Stimulated activated naive B cell treated with anti-CD40 and anti-IgM and Interleukin-4, amounts not matched to agents 10 μg/mL and 1 μg/mL and 100 μg/mL, for 72 hours (primary cell): ENCODE measurements at places on chromosomes 2 and 18.

DNA sequence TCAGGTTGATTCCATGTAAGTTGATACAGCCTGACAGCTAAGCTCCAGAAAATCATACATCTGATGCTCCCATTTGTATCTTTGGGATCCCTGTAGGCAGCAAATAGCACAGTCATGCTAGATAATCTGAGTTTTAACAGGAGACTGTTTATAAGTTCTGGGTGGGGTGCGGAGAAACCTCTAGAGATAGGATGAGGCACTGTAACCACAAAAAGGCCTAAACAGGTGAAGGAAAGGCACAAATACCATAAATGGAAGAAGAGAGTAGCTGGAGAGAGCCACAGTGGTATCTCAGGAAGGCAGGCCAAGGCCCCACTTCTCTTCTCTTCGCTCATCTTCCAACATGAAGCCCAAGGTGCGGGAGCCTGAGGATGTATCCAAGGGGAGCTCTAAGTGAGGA lies 18.1 kb upstream of the B4GALT6 start:
- DNase-seq: no peak

- no peak for DNase-seq
Observed at GRCh38 chr2:153890576-153890975, 18.9 kb downstream of the GALNT13 start.

GRCh38 chr2:98606431-98606830 lies 1.9 kb downstream of the COA5 start:
- DNase-seq: no peak

DNA sequence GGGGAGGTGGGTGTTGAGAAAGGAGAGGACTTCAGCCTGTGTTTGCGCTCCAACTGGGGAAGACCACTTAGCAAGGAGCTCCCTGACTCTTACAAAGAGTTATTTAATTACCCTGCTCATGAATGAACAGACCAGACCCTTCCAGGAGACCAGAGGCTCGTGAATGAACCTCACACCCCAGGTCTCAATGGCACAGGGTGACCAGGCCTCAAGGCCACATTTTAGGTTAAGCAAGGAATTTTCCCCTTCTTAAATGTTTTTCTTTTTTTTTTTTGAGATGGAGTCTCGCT lies 25.3 kb downstream of the SMAD7 start:
- no peak for DNase-seq

DNA sequence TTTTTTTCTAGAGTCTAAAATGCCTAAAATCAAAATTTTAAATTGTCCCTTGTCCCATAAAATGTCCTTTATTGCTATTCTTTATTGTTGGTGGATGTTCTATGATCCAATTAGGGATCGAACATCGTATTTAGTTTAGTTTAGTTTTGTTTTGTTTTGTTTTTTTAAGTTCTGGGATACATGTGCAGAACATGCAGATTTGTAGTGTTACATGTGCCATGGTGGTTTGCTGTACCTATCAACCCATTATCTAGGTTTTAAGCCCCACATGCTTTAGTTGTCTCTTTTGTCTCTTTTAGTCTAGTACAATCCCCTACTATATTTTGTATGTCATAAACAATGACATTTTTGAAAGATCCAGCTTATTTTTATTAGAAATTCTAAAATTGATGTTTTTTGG lies 8.8 kb upstream of the DSG1 start:
- no peak for DNase-seq

- DNase-seq: no peak
Observed at GRCh38 chr2:135586148-135586547, 54.9 kb downstream of the R3HDM1 start.
